ENCODE measurements at places on chromosomes 1 and 21.
A peak's percentile ranks its signal among the peaks of the same experiment; 100 is the strongest.

GRCh38 chr1:81226603-81226928 is 574.2 kb upstream of the ADGRL2 start:
- DNase-seq: no peak

DNA sequence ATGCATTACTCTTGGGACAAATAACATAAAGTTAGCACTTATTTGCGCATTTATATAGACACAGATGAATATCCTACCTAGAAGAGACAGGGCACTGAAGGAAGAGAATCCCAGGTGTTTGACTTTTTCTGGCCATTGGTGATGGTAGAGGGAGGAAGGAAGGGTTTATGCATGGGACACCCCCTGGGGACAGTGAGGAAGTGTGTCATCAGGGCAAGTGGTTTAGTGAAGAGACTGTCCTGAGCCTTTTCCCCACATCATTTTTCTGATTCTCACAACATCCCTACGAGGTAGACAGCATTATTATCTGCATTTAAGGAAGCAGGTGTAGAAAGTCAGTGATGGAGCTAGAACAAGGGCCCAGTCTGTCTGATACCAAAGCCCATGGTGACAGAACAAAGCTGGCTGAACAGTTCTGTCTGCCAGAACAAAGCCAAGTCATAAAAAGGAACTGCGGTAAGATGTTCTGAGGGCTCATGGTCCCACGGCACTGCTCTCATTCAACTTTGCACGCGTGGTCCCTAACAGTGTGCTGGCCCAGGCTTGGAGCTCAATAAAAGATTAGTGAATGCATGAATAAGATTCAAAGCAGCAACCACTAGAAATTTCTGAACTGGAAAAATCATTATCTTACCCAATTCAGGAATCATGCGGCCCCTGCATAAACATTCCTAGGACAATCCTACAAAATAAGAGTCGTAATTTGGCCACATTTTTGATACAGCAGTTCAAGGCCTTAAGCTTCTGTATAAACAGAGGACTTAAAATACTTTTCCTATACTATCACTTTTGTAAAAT is 12.2 kb upstream of the CDC42BPA start:
- no peak for DNase-seq

DNA sequence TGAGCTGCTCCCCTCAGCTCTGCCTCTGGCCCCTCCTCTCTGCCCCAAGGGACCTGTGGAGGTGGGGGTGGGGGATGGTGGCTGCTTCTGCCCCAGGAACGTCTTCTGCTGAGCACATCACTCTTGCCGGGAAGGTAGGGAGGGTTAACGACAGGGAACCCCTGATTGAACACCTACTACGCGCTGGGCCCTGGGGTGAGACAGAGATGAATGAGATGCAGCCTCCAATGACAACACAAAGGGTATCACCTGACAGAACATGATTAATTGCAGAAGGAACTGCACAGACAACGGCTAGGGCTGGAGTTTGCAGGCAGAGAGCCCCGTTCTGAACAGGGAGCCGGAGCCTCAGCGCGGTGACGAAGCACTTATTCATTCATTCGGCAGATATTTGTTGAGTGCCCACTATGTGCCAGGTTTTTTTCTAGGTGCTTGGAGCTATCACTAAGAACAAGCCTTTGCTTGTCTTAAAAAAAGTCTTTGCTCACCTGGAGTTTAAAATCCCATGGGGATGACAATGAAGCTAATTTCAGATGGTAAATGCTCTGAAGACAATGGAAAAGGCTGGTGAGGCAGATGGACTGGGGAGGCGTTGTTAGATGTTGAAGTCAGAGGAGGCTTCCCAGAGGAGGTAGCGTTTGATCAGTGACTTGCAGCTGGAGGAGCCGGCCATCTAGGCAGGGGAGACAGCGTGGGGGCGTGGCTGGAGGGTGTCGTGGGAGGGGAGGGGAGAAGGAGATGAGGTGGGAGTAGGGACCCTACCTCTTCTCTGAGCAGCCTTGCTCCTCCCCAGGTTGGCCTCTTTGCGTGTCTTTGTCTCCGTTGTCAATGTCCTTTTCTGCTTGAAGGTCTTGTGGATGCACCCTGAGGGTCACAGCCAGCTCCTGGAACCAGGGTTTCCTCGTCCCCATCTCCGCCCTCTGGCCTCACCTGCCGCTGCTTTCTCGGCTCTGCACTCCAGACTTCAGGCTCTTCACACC is 103.1 kb upstream of the CSF3R start:
- DNase-seq: no peak

DNA sequence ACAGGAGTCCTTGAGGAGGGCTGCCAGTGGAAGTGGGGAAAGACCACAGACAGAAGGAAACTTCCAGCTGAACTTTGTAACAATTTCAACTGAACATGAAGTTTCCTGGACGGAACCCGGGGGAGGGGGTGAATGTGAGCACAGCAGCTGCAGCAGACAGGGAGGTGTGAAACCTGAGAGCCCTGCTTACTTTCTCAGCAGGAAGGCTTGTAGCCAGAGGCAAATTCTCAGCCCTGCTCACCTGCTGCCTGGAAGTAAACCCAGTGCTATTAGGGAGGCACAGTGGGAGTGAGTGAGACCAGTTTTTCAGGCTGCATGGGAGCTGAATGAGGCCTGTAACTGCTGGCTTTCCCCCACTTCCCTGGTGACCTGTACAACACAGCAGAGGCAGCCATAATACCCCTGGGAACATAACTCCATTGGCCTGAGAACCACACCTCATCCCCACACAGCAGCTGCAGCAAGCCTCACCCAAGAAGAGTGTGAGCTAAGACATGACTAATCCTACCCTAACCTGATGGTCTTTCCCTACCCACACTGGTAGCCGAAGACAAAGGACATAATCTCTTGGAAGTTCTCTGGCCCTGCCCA is 9.6 kb upstream of the SPRR2F start:
- DNase-seq: no peak

- DNase-seq: peak; percentile 19
Observed at GRCh38 chr1:60425528-60425927, 352.0 kb upstream of the C1orf87 start.

DNA sequence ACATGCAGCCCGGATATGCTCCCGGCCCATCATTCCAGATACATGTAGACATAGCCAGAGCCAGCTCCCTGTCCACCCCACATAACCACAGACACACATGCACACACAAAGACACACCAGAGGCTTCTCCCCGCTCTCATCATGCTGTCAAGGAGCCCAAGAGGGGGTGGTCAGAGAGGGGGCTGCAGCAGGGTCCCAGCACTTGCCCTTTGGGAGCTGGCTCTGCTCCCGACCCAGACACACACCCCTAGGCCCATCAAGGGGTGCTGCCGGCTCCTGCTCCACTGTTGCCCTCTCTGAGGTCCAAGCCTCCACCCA is 2.6 kb downstream of the PTAFR start:
- DNase-seq: peak; percentile 78

GRCh38 chr1:41529621-41530395 is 45.3 kb upstream of the EDN2 start:
- DNase-seq: no peak

GRCh38 chr1:2258996-2259395 is 30.9 kb downstream of the SKI start:
- no peak for DNase-seq

Data from AG20443 (cell line).